ENCODE measurements at places on chromosomes 5 and 9.

GRCh38 chr9:114216976-114217375 lies 61.6 kb downstream of the COL27A1 start:
- DNase-seq = no peak

GRCh38 chr5:66342341-66342880 lies 198.3 kb downstream of the SREK1 start:
- no peak for DNase-seq

DNA sequence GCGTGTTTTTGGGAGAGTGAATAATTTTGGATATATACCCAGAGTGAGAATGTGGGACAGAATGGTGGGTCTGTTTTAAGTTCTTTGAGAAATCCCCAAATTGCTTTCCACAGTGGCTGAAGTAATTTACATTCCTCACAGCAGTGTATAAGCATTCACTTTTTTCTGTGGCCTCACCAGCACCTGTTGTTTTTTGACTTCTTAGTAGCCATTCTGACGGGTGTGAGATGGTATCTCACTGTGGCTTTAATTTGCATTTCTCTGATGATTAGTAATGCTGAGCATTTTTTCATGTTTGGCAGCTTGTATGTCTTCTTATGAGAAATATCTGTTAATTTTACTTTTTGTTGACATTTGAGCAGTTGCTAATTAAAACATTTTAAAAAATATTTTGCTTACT lies 9.4 kb upstream of the SPATA31D1 start:
- no peak for DNase-seq

GRCh38 chr5:172820046-172820767 lies 13.8 kb upstream of the ERGIC1 start:
- no peak for DNase-seq

DNA sequence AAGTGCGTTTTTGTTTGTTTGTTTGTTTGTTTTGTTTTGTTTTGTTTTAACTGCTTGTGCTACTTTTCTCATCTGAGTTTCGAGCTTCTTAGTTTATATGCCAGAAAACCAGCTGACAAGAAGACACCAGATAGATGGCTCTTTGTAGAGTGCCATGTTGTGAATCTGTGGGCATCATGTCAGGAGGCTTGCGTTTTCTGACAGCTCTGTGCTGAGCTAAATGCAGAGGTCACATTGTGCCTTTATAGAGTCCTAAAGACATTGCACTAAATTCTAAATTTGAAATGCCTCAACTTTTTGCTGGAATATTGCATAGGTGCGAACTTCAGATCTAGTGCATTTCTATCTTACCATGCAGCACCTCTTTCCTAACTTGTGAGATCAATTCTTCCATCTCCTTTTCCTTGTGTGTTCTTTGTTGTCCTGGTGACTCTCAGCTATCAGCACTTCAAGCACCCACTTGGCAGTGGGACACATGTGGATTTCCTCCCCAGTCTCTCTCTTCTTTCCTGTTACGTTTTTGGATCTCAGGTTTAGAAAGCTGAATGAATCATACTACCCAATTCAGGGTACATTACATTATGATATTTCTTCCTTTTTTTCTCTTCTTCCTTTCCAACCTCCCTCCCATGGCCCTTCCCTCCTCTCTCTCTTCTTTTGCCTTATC lies 379.0 kb upstream of the RPS23 start:
- DNase-seq = no peak

- no peak for DNase-seq
Observed at GRCh38 chr9:37667706-37668105, 17.0 kb downstream of the FRMPD1 start.

DNA sequence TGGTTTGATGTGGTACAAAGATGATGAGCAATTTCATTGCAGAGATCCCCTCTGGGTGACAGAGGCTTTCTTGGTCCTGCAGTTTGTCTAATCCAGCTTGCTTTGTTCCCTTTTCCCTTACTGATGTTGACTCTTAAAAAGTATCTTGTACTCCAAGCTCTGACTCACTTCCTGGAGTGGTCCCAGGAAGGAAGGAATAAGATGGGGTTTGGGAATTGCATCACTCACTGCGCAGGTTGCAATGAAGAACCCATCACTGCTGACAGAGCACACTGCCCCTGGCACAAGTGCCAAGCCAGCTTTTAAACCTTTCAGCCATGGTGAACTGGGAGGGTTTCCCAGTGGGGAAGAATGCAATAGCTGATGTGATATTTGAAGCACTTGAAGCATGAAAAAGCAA lies 662.2 kb upstream of the CTNND2 start:
- no peak for DNase-seq

- DNase-seq = no peak
Observed at GRCh38 chr9:88783711-88784083, 207.6 kb upstream of the S1PR3 start.

GRCh38 chr5:112823656-112824055 lies 37.4 kb upstream of the SRP19 start:
- DNase-seq = no peak

- no peak for DNase-seq
Observed at GRCh38 chr5:76715736-76716455, at the start of gene F2R. Gene F2R, plus strand, starts transcription at chr5:76716126. Its CDS starts 182 bp downstream, at chr5:76716308.

GRCh38 chr5:127602481-127602880 lies 46.4 kb upstream of the CTXN3 start:
- DNase-seq = no peak

GRCh38 chr9:113738893-113739604 lies 137.1 kb upstream of the ZNF618 start:
- no peak for DNase-seq

- DNase-seq = no peak
Observed at GRCh38 chr5:32002755-32003154, 171.4 kb downstream of the GOLPH3 start.

DNA sequence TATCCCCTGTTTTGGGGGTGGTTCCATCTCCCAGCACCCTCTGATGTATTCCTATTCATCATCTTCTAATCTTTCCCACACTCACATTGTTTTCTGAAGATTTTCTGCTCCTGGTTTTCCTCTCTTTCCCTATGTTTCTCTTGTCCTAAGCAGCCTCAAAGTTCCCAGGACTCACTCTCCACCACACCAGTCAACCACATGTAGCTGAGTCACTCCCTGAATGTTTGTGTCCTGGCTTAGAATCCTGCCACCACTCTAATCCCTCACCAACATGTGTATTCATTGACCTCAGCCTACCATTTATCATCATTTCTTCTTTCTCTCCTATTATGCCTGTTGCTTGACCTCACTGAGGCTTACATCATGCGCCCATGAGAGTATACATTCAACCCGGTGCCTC lies 282.4 kb upstream of the ADAMTS16 start:
- no peak for DNase-seq

DNA sequence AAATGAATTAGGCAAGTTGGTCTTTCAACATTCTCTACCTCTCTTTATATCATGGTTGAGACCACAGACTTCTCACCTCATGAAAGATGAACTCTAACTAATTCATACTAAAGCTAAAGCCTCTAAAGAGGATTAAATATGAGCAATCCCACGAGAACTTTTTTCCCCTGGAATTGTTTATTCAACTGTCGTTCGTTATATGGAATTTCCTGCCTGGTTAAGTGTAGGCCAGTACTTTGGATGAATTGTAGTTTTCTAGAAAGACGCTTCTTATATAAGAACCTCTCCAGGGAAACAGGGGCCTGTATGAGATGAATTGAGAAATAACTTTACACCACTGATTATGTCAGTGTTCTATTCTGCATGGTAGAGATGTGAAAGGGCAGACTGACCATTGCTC lies 42.9 kb downstream of the PDCD1LG2 start:
- no peak for DNase-seq

GRCh38 chr5:142659405-142659804 lies 26.5 kb downstream of the FGF1 start:
- DNase-seq = no peak

DNA sequence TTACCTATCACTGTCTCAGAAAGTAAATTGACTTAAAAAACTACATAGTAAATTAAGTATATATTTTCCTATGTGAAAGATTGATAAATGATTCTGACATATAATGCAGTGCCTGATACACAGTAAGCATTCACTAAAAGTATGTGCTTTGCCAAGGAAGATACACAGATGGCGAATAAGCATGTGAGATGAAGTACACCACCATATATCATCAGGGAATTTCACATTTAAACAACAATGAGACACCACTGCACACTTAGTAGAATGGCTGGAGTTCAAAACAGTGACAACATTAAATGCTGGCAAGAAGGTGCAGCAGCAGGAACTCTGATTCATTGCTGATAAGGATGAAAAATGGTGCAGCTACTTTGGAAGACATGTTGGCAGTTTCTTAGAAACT lies 1118.8 kb downstream of the DTWD2 start:
- DNase-seq = no peak

DNA sequence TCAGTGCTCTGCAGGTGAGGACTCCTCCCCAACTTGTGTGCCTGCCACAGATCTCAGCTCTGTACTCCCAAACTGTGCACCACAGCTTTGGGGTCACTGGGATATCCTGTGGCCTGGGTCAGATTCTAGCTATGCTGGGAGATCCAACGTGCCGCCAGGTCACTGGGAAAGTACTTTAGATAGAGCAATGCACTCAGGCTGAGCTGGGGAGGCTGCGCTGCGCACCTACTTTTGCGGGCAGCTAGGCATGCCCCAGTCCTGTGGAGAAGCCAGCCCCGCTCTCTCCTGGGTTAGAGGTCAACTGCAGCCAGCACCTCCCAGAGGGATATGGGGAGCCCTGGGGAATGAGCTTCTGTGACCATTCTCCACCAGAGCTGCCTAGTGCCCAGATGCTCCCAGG lies 552.1 kb upstream of the CDH9 start:
- DNase-seq = no peak

DNA sequence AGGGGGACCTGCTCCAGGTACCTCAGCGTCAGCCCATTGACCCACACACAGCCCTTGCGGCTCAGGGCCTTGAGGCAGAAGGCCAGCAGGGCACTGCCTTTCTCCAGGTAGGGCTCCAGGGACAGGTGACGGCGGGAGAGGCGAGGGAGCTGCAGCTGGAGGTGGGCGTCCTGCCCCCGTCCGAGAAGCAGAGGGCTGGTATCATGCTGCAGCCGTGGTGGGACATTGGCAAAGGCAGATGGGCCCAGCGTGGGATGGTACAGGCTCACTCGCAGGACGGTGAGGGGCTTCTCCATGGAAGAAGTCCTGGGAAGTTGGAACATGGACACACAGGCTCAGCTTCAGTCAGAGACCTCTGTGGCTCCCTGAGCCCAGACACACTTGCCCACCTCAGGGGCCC lies 2.5 kb upstream of the DCANP1 start:
- no peak for DNase-seq

GRCh38 chr5:168136340-168136739 lies 155.1 kb upstream of the WWC1 start:
- no peak for DNase-seq

- no peak for DNase-seq
Observed at GRCh38 chr5:9201011-9201410, 344.9 kb downstream of the SEMA5A start.

DNA sequence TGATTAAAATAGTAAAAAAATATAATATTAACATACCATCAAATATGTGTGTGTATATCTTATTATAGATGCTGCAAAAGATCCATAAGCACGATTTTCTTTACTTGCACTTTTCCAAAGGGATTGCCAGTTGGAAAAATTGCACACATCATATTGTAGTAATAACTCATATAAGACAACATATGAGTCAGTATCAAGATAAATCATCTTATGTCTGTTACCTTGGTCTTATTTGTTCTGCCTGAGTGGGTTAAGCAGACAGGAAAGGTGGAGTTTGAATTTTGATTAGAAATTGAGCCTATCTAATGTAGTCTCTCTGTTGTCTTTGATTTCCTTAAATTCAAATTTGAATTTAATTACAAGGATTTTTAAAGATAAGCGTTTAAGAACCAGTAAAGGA lies 24.6 kb downstream of the LYSMD3 start:
- DNase-seq = no peak

DNA sequence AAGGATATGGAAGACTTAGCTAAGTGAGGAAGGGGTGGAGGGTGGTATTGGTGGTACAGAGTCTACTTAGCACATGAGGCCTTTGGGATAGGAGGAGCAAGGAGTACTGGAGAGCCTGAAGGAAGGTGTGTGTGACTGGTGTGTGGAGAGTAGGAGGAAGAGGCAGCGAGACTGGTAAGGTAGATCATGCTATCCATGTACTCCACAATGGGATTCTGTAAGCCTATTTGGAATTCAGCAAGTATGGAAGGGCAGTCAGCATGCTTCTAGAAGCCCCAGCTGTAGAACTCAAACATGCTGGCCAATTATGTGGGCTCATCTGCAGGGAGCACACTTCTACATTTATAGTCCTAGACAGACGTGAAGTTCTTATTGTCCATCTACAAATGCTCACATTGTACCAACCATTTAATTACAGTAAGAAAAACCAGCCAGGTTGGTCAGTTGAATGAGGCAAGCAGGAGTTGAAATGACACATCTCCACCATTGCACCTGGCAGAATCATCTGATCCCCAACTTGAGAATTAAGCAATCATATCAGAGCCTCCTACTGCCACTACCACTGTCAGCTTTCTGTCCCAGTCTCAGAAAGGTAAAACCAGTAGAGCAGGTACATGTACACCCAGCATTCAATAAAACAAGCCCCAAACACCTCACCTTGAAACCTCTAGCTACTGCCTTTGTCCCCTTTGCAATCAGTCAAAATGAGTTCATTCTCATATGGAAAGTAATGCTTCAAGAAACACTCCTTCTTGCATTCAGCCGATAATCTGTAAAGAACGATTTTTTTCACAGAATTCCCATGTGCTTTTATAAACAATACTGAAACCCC lies 60.9 kb upstream of the GLRX start:
- DNase-seq = no peak

GRCh38 chr9:128358861-128359260 lies 12.3 kb upstream of the URM1 start:
- DNase-seq = no peak

DNA sequence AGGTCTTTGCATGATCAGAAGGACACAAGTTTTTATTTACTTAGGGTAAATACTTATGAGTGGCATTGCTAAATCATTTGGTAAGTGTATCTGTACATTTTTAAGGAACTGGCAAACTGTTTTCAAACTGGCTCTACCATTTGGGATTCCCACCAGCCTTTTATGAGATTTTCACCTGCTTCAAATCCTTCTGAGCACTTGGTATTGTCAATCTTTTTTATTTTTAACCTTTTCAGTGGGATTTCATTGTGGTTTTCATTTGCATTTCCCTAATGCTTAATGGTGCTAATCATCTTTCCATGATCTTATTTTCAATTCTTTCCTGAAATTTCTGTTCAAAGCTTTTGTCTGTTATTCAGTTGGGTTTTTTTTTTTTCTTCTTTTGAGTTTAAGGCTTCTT lies 475.6 kb downstream of the MAN2A1 start:
- no peak for DNase-seq

Measured in DMS153 (cell line).